Naive thymus-derived CD8-positive, alpha-beta T cell (primary cell): ENCODE measurements at places on chromosomes 1 and 21. TPM values are rescaled to one million over a fixed set of nuclear protein-coding genes. Genes with fewer than 3 reads are reported as not detected.

GRCh38 chr1:6267686-6268322 lies 6.9 kb upstream of the GPR153 start:
- H3K27ac ChIP-seq = no peak overlapping the region
- no peak for DNase-seq
- H3K4me3 ChIP-seq = no peak overlapping the region
- no peaks in the 10 kb centered on the region for H3K36me3 ChIP-seq
- no peaks in the 10 kb centered on the region for H3K4me1 ChIP-seq

GRCh38 chr21:30491963-30492428 lies at the start of gene KRTAP19-3:
TSS of gene KRTAP19-3 (minus strand) at chr21:30492013. CDS start at chr21:30491957, 56 bp downstream.
- H3K4me3 ChIP-seq = no peak within 1 kb of the TSS
- H3K36me3 ChIP-seq = no peaks in the 10 kb centered on the region
- no peaks in the 10 kb centered on the region for H3K27me3 ChIP-seq
- DNase-seq = no peak

- peaks cover 11% of the 10 kb centered on the region for H3K4me1 ChIP-seq
- no peak overlapping the region for H3K4me3 ChIP-seq
- peaks cover 4% of the 10 kb centered on the region for H3K36me3 ChIP-seq
- H3K27me3 ChIP-seq = no peaks in the 10 kb centered on the region
Measured at GRCh38 chr21:41887667-41888066, 8.5 kb upstream of the PRDM15 start.

Gene CORT
- not detected for total RNA-seq

Gene KCNH1
- total RNA-seq = not detected
